Stomach (tissue), 19 donors: ENCODE measurements at places on chromosomes 12 and 14. TPM values are rescaled to one million over a fixed set of nuclear protein-coding genes. Genes with fewer than 3 reads are reported as not detected.

DNA sequence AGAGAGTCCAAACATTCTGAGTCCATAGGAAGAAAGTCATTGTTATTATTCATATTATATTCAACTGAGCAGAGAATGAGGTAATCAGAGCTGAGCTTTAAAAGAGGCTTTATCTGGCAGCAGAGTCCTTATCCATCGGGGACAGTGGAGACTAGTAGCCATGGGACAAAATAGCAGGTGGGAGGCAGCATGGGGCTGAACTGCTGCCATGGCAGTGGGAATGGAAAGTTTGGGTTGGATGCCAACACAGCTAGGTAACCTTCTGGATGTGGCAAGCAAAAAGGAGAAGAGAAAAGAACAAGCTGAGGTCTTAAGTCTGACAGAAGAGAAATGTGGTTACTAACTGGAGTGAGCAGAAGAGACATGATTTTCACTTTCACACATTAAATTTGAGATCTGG lies 71.0 kb upstream of the CDKN3 start:
- DNase-seq, result no peak

- peak; percentile 57 for DNase-seq
These were observed 125.9 kb upstream of the ATF1 start for GRCh38 chr12:50637870-50638481.

DNA sequence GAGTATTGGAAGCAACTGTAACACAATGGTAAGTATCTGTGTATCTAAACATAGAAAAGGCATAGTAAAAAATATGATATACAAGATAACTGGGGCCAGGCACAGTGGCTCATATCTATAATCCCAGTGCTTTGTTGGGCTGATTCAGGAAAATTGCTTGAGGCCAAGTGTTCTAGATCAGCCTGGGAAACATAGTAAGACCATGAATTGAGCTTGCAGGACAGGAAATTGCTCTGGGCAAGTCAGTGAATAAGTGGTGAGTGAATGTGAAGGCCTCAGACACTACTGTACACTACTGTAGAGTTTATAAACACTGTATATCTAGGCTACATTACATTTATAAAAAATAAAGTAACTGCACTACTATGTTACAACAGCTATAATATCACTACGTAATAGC lies 75.2 kb downstream of the GPR135 start:
- no peak for DNase-seq

GRCh38 chr12:45720069-45720468 lies 9.4 kb upstream of the ARID2 start:
- no peak for DNase-seq

- no peak for DNase-seq
These were observed 52.5 kb upstream of the PLEKHG7 start for GRCh38 chr12:92650228-92650822.

DNA sequence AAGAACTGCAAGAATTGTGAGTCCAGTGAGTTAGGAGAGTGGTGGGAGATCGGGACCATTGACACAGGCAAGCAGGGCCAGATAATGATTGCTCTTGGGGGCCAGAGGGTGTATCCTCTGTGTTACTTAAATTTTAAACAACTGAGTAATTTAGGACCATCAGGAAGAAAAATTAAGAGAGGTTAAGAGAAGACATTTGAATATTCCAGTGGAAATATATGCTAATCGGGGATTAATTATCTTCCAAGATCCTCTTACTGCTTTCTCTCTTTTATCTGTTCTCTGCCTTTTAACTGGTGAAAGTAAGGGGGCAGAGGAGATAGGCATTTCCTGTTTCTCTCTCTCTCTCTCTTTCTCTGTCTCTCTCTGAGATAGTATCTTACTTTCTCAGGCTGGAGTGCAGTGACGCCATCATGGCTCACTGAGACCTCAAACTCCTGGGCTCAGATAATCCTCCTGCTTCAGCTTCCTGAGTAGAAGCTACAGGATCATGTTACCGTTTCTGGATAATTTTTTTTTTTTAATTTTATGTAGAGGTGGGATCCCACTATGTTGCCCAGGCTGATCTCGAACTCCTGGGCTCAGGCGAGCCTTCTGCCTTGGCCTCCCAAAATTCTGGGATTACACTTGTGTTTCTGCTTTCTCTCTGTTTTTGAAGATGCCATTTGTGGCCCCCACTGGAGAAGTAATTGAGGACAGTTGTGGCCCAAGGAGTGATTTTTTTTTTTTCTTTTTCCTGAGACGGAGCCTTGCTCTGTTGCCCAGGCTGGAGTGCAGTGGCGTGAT lies 85.1 kb downstream of the DIP2B start:
- no peak for DNase-seq

DNA sequence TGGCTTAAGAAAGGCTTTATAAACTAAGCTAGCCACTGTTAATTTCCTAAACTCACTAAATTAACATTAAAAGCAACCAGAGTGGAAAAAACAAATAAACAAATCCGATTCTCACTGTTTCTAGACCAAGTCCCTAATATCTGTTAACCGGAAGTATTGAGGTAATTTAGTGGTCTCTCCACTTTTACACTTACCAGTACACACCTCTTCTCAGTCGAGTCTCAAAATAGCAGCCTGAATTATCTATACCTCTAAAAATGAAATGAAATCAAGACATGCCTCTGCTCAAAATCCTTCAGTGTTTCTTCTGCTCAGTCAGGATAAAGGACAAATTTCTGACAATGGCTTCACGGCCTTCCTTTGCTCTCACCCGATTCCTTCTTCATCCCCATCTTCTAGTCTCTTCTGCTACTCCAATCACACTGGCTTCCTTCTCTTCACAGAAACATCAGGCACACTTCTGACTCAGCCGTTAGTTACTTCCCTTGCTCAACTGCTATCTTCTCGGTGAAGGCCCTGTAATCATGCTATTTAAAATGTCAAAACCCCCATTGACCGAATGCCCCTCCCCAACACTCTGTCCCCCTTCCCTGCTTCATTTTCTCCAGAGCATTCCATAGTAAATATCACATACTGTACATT lies 161.3 kb downstream of the KITLG start:
- no peak for DNase-seq

The CACNA1C gene
- total RNA-seq, result 6.7 TPM

DNA sequence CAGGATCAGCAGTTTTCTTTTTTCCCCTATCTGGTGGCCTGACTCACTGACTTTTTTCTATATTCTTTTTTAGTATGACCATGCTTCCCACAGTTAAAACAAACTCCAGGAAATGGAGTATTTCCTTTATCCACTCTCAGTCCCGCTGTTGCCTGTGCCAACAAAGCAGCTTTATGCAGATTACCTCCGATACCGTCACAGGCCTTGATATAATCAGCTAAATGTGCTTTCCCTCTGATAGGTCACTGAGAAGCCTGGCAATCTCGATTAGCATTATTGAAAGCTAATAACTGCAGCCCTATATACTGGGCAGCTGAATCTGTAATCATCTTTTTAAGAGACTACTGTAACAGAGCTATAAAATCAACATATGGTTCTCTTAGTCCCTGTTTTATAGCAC lies 243.6 kb downstream of the KIF21A start:
- DNase-seq, result no peak

The COCH gene
- not detected for total RNA-seq

DNA sequence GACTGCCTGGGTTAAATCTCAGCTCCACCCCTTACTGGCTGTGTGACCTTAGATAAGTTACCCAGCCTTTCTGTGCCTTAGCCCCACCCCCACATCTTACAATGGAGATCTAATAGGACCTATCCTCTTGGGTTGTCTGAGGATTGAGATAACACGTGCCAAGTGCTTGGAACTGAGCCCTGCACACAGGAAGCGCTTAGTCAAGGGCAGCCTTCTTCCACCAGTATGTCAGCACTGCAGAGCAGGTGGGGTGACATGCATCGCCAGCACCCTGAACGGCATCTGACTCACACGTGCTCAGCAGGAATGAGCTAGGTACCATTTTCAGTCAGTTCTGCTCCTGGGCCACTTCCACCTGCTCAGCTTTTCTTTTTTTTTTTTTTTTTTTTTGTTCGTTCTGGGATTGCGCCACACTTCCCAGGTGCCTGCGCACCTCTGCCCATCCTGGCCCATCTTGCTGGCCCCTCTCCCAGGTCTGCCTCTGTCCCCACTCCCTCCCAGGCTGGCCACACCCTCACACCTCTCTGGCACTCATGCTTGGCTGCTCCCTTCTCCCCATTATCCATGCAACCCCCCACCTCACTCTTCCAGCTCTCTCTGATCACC lies 19.6 kb downstream of the LGMN start:
- peak; percentile 56 for DNase-seq

DNA sequence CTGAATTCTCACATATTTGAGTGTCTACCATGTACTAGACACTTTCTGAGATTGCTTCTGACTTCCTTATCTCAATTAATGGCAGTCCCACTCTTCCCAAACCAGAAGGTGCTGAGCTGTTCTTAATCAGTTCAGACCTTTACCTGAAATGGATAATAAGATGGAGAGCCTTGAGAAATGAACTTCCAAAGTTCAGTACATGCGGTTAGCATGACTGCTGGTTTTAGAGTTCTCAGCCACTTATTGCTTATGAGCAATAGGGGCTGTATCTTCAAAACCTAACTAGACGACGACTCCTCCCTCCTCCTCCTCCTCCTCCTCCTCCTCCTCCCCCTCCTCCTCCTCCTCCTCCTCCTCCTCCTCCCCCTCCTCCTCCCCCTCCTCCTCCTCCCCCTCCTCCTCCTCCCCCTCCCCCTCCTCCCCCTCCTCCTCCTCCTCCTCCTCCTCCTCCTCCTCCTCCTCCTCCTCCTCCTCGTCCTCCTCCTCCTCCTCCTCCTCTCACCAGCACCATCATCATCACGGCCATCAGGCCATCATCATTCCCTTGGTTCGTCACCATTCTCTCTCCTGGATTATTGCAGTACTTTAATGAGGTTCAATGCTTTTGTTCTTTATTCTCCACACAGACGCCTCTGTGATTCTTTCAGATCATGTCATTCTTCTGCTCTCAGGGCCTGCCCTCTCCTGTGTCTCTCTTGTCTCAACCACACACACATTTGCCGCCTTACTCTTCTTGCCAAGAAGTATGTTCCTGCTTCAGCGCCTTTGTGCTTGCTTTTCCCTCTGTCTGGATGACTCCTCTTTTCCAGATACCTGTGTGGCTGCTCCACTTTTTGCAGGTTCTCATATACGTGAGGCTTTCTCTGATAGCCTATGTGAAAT lies 2.7 kb downstream of the PCNX1 start:
- no peak for DNase-seq

The KRT84 gene
- total RNA-seq, result not detected

DNA sequence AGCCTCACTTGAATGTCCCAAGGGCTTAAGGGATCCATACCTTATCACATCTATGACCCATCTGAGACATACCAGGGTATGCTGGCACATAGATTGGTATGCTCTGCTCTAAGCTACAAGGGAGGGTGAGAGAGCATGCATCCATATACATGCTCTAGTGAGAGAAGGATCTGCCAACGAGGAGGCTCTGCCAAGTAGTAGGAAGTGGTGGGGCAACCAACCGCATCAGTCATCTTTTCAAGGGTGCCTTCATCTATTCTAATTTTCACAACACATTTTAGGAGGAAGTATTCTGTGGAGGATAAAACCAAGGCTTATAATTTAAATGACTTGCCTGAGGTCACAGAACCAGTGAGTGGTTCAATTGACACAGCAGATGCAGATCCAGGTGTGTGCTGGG lies 6.6 kb upstream of the PPM1A start:
- no peak for DNase-seq

GRCh38 chr12:75692876-75693275 lies 181.5 kb upstream of the KRR1 start:
- DNase-seq, result no peak

The KRT72 gene
- not detected for total RNA-seq

DNA sequence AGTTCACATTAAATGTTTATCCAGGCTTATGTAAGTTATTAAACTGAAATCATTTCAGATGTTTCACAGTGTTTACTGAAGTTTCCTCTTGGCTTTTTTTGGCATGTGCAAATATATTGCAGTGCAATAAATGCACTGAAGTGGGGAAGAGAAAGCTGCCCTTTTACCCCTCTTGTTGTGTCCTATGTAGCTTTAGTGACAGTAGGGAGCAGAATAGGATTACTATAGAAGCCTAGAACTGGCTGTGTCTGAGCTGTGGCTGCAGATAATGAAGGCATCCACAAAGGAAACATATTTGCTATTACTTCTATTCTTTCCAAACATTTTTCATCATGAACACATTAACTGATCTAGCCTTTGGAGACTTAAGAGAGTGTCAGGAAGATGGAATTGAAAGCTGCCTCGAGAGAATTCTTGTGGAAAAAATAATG lies 24.1 kb upstream of the CNTN1 start:
- DNase-seq, result no peak

The EIF2S3B gene
- total RNA-seq, result 0.92 TPM
